ENCODE measurements at places on chromosomes 6 and 20. TPM values are rescaled to one million over a fixed set of nuclear protein-coding genes. Genes with fewer than 3 reads are reported as not detected.

- DNase-seq: no peak
Observed at GRCh38 chr20:52614051-52614863, 357.9 kb upstream of the TSHZ2 start.

CSTF1 gene
- total RNA-seq: 18.5 TPM

GRCh38 chr6:2081155-2082138 lies 164.0 kb downstream of the GMDS start:
- DNase-seq: peak; percentile 32

DNA sequence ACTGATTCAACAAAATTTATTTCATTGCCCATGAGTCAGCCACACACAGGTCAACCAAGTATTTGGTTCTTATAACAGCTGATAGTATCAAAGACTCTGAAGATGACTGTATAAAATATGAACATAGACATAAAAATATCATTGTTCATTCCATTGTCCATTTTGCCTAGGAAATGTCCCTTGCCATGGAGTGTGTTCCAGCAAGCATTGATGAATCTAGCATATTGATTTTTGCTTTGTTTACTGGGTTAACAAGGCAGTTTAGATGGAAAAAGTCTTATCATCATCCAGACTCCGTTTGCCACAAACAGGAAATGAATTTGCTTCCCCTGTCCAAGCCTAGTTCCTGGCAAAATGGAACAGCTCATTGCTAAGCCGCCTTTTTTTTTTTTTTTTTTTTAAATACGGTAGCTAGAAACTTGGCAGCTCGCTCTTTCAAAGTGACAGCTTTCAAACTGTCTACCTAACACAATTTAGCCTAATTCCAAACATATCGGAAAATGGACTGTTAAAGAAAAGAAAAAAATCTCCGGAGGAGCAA lies 7.5 kb downstream of the F13A1 start:
- no peak for DNase-seq

GRCh38 chr6:133613211-133613610 lies 275.7 kb upstream of the TCF21 start:
- DNase-seq: no peak

PRELID3B gene
- 51.6 TPM for total RNA-seq

DNA sequence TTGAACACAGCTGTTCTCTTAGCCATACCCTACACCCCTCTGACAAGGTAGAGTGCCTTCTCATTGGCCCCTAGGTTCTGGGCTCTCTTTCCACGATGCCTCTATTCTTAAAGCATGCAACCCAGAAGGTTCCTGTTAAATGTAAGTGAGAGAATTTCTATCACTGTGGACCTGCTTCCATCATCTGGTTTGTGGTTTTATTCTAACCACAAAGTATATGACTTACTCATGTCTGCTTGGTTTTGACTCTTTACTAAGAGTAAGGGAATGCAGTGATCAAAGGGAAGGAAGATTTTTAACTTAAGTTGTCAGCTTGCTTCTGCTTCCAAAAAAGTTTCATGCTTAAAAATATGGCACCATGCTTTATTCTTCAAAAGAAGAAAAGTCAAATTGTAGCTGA lies 80.2 kb downstream of the ANKEF1 start:
- DNase-seq: no peak

- no peak for DNase-seq
Observed at GRCh38 chr6:159152041-159152440, 17.2 kb upstream of the FNDC1 start.

GRCh38 chr20:19009081-19009688 lies 195.6 kb downstream of the SCP2D1 start:
- no peak for DNase-seq

DNA sequence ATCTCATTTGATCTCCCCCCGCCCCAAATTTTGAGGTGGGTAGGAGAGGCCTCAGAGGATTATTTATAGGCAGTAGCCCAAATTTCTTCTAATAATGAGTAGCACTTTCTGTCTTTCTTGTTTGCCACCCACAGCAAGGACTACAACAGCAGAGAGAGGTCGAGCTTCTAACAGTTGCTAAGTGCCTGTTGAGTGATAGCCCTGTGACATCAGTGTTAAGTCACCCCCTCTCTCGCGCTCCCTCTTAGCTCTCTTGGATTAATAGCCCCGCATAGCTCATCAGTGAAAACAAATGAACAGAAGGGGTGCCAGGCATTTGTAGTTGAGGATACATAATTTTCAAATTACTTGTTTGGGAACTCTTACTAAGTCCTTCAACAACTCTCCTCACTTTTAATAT lies 3.5 kb downstream of the ANKRD60 start:
- no peak for DNase-seq

GRCh38 chr6:30875244-30876038 lies 8.9 kb upstream of the DDR1 start:
- no peak for DNase-seq

DNA sequence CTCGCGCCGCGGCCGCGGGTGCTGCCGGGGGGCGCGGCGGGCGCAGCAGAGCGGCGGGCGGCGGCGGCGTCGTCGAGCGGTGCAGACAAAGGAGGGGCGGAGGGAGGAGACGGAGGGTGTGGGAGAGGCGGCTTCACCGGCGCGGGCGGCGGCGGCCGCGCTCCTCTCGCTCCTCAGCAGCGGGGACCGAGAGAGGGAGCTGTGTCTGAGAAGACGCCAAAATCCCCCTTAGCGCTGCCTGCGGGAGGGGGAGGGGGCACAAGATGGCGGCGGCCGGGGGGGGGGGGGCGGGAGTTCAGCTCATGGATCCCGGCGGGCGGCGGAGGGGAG lies 296 bp downstream of the ADNP start:
- peak; percentile 92 for DNase-seq

DNA sequence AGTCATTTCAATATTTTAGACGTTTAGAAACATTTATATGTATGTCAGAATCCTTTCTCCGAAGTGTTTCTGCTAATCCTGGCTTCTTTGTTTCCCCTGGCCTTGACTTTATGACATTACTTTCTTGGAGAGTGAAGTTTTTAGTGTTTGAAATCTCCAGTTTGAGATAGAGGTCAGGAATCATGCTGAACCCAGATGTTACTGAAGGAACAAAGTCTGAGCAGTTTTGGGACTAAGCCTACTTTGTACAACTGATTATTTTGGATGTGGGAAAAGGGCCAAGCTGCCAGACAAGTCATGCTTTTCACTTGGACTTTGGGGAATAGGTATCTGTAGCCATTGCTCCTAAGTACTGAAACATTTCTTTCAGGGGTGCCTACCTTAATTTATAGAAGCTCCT lies 2.3 kb downstream of the RNF144B start:
- DNase-seq: no peak

TMEM217 gene
- total RNA-seq: 2.1 TPM

DNA sequence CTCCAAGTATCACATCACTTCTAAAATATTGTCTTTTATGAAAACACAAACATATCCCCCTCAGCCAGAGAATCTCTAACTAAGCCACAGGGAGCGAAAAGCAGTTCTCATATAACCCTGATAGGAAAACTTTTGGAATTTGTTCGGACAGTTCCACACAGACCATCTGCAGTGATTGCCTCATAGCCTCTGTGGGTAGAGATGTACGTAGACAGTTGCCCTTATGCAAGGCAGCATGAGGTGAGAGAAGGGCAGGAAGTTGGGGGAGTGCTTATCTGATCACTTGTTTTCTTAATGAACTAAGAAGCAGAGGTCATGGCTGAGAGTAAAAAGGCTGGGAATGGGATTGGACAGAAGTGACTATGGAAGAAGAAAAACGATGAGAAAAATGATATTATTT lies 39.6 kb downstream of the SLC23A2 start:
- DNase-seq: peak; percentile 66

LY6G5C gene
- 2.0 TPM for total RNA-seq

GRCh38 chr6:15313367-15313766 lies 67.5 kb downstream of the JARID2 start:
- DNase-seq: no peak

- DNase-seq: no peak
Observed at GRCh38 chr6:16286151-16286522, 47.8 kb downstream of the GMPR start.

RAB32 gene
- 12.0 TPM for total RNA-seq

- DNase-seq: no peak
Observed at GRCh38 chr6:5990786-5991185, 15.9 kb downstream of the NRN1 start.

- no peak for DNase-seq
Observed at GRCh38 chr6:61869632-61870400, 416.2 kb downstream of the KHDRBS2 start.

PPP1R3G gene
- 0.07 TPM for total RNA-seq

GJA10 gene
- not detected for total RNA-seq

CRISP3 gene
- total RNA-seq: not detected

GRCh38 chr6:101608703-101609102 lies 215.2 kb downstream of the GRIK2 start:
- DNase-seq: no peak

IMPG1 gene
- not detected for total RNA-seq

BMP6 gene
- 0.25 TPM for total RNA-seq

HDGFL1 gene
- total RNA-seq: not detected

DNA sequence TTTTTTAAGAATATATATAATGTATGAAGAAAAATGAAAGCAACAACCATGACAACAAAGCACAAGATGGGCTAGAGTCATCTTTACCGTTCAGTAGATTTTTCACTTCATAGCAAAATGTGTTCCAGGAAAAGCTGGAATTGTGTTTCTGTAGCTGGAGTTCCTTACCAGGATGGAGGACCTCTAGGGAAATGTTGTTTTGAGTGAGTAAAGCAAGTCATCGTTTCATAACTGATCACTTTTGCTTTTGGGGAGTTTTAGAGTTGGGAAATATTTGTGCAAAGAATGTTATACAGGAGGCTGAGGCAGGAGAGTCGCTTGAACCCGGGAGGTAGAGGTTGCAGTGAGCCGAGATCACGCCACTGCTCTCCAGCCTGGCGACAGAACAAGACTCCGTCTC lies 151.6 kb downstream of the SASH1 start:
- DNase-seq: no peak

DNA sequence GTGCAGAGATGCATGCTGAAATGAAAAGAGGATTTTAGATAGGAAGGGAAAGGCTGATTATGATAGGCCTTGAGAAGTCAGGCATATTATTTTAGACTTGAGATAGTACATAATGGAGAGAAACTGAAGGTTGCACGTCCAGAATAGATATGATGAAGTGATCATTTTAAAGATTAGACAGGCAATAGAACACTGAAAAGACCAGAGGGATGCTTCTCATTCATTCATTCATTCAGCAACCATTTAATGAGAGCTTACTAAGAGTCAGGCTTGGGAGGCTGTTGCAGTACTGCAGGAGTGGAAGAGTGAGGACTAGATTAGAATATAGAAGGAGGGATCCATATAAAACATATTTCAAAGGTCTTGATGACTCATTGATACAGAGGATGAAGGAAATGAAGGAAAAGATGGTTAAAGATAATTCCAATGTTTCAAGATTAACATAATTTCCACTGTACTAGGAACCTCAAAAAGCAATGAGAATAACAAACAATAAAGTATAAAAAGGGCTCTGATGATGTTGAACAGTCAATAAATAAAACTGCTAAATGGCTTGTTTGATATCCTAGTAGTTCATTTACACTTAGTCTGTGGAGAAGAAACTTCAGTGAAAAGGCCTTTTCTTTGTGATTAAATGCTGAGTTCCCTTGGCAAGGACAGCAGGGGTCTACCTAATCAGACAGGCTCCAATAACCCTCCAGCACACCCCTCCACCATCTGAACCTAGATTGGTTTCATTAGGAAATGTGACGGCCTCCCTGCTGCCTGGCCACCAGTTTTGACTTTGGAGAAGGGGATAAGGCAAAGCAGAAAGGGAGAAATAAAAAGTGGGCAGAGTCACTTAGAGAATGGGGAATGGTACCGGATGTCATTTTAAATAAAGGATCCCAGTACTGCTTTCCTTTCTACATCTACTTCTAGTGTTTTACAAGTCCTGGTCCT lies 5.3 kb upstream of the FBXO9 start:
- no peak for DNase-seq

UST gene
- 10.6 TPM for total RNA-seq

SLC17A9 gene
- 24.0 TPM for total RNA-seq

RBM38 gene
- 217 TPM for total RNA-seq

ZSWIM3 gene
- total RNA-seq: 1.4 TPM

CYP24A1 gene
- total RNA-seq: not detected

- no peak for DNase-seq
Observed at GRCh38 chr20:32635764-32636163, 38.0 kb downstream of the C20orf203 start.

DNA sequence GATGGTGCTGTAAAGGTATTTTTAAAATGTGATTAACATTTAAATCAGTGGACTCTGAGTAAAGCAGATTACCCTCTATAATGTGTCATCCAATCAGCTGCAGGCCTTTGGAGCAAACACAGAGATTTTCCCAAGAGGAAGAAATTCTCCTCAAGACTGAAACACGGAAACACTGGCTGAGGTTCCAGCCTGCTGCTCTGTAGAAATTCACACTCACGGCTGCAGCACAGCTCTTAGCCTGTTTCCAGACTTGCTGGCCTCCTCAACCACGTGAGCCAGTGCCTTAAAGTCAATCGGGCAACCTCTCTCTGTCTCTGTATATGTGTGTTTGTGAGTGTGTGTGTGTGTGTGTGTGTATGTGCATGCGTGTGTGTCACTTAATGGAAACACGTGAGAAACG lies 41.1 kb downstream of the PDE10A start:
- no peak for DNase-seq

PAX1 gene
- total RNA-seq: not detected

- no peak for DNase-seq
Observed at GRCh38 chr6:80544555-80544954, 438.1 kb downstream of the BCKDHB start.

RAMACL gene
- 5.6 TPM for total RNA-seq

GRCh38 chr20:41213150-41213820 lies 75.9 kb downstream of the PLCG1 start:
- no peak for DNase-seq

DNA sequence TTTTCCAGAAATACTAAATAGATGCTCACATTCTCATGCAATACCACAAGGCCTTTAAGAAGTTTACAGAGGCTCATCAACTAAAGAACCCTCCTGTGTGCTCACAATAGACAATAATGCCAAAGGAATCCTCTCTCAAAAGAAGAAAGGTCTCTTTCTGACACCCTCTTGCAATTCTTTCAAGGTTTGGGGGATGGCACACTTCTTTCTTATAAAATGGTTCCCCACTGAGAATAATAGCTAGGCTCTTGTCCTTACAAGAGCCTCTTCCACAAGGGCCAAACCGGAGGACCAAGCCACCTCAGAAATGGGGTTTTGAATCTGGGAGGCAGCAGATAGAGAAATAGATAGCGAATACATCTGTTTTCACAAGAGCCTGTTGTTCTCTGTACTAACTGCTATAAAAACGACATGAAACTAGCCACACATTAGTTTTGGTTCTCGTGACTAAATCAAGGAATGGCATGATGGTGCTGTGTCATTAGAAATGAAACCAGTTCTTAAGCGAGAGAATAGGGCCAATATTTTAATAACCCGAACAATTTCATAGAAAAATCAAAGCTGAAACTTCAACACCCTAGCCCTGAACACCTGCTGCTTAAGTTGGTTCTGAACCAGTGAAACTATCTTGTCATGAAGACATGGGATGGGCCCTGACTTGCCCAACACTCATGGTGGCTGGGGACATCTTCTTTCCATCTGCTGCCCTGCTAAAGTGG lies 81.1 kb downstream of the PRDM1 start:
- DNase-seq: no peak

APCDD1L gene
- total RNA-seq: not detected

Measured in natural killer cell (primary cell).